Progenitor cell of endocrine pancreas (in vitro differentiated cells): ENCODE measurements at places on chromosomes 16 and 17.

DNA sequence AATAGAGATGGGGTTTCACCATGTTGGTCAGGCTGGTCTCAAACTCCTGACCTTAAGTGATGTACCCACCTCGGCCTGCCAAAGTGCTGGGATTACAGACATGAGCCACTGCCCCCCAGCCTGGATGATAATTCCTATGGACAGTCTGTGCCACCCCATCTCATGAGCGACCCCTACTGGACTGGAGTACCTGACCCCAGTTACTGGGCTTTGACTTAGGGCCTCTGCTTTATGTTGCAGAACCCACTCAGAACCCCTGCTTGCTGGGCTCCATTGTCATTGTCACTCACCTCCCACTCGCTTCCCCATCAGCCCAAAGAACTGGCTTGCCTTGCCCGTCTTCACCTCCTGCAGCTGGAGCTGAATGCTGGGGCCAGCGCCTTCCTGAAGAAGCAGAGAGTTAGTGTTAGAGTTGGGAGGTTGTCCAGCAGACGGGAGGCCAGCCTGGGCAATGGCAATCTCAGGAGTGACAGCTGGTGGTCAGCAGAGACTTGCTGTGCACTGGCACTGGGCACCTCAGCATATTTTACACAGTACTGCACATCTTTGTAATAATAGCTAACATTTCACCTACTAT lies 4.0 kb downstream of the TAC4 start:
- no peak for DNase-seq

DNA sequence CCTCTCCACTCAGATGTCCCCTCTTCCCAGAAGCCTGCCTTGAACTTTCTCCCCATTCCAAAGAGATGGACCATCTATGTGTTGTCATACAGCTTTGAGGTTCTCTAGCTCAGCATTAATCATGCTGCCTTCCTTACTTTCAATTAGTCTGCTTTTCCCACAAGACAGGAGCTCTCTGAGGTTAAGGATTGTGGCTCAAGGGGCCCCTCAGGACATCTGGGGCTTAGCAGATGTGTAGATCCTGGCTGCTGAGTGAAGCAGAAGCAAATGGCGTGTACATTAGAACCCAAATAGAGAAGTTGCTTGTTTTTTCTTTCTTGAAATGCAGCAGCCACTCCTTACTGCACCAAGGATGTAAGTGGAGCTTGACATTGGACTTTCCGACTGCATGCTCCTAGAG lies 330.5 kb upstream of the TNRC6C start:
- DNase-seq, result no peak

GRCh38 chr17:82239926-82240505 lies 11.2 kb downstream of the SLC16A3 start:
- DNase-seq, result no peak

GRCh38 chr17:77501751-77502625 lies 361.2 kb downstream of the SEC14L1 start:
- no peak for DNase-seq

GRCh38 chr17:13073018-13073417 lies 55.2 kb upstream of the ELAC2 start:
- DNase-seq, result no peak

- no peak for DNase-seq
Measured at GRCh38 chr17:82844796-82845162, 5.0 kb upstream of the ZNF750 start.

DNA sequence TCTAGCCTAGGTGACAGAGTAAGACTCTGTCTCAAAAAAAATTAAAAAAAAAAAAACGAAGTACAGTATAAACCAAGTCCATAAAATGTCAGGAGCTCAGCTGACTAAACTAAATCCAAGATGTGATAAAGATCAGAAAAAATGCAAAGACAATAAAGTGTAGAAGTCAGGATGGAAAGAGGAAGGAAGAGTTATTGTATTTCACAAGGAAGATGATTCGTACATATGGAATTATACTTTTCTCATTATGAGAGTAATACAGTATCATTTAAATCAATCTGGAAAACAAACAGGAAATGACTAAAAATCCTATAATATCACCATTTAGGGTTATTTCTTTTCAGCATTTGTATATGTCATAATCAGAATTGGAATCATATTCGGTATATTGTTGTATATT lies 11.4 kb upstream of the APOH start:
- no peak for DNase-seq

DNA sequence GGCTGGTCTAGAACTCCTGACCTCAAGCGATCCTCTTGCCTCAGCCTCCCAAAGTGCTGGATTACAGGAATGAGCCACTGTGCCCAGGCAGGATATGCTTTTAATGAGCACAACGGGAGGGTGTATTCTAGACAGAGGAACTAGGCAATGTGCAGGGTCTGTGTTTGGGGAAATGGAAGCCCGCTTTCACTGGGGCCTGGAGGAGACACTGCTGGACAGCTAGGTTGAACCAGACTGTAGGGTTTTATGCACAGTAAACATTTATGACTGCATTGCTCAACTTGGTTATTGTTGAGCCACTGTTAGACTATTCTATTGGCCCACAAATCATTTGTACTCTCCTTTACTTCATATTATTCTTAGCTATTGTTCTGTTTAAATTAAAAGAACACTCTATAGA lies 10.2 kb upstream of the SIAH1 start:
- no peak for DNase-seq

GRCh38 chr16:50450957-50451356 lies 82.2 kb upstream of the BRD7 start:
- DNase-seq, result no peak

- no peak for DNase-seq
Measured at GRCh38 chr16:81550432-81550808, 105.8 kb downstream of the CMIP start.

- DNase-seq, result no peak
Measured at GRCh38 chr17:78990349-78991016, 10.8 kb upstream of the LGALS3BP start.

DNA sequence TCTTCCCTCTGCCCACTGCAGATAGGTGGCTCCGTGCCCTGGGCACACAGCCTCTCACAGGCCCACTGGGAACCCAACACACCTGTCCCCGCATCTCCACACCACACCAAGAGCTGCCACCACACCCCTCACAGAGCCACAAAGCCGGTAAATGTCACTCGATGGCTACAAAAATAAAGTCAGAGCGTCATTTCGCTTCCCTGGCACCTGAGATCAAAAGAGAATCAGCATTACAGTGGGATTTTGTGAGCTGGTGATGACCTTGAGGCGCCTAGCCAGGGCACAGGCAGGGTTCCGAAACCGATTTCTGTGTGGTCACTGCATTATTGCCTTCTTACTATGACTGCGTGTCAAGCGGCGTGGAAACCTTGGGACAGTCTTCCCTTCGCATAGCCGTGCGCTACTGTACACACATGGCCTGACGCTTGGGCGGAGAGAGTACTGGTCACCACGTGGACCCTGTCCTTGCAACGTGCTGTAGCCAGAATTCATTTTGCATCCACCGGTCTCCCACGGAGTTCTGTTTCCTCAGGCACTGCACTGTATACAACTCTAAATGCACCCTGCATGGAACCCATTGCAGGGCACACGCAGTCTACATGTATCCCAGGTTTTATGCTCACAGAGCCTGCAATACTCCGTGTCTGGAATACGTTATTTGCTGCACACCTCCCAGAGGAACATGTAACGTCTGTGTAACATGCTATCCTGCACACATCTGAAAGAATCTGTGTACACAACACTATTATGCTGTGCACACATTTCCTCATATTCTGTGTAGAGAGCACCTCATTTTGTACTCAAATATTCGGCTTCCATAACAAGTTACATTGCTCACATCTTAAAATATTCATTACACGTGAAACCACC lies 5.8 kb upstream of the FOXF1 start:
- no peak for DNase-seq

- no peak for DNase-seq
Measured at GRCh38 chr16:53558710-53559109, 55.7 kb upstream of the AKTIP start.

DNA sequence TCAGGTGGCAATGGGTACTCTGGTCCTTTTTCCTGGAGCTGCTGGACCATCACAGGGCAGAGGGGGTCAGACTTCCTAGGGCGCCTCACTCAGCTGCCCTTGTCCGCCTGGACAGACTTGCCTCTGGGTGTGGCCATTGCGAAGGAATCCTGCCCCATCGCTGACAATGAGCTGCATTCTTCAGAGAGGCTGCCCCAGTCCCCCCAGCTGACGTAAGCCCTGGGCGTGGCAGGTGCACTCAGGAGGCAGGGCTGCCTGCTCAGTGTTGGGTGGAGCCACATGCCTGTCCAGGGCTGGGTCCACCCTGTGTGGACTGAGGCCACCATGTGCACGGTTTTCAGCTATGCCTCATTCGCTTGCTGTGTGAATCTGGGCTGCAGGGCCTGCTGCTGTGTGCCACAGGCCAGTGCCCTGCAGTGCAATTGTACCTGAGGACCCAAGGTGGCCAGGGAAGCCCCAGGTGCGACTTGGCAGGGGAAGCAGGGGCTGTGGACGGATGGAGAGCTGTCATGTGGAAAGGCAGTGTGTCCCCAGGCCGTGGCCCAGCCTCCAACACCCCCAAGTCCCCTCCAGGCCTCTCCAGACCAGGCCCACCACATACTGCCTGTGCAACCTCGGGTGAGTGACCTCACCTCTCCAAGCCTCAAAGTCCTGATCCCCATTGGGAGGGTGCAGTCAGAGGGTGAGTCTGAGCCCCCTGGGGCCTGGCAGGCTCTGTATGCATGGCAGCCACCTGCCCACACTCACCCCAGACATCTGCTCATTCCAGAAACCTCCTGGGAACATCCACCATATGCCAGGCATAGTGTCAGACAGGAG lies 14.0 kb upstream of the MPRIP start:
- peak; percentile 56 for DNase-seq

DNA sequence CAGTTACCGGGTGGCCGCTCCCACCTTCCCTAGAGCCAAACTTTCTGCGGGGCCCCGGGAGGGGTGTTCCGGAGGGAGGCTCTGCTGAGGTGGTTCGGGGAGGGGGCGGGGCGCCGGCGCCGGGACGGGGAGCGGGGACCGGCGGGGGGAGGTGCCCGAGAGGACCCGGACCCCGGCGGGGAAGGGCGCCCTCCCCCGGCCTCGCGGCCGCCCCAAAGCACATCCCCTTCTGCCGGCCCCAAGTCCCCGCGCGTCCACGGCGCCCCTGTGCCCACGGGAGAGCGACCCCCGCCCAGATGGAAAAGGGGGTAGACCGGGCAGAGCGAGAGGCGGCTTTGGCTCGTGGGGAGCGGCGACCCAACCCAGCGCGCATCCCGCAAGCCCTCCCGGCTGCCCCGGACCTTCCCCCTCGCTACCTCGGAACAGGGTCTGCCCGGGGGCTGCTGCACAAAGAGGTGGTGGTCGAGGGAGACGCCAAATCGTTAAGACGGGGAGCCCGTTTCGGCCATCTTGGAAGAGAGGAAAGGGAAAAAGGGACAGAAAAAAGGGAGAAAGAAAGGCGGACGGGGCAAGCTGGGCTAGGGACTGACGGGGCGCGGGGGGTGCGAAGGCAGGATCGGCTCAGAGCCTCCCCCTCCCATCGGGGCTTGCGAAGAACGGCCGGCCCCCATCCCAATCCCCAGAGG lies 530 bp downstream of the PCGF2 start:
- DNase-seq, result peak; percentile 32

DNA sequence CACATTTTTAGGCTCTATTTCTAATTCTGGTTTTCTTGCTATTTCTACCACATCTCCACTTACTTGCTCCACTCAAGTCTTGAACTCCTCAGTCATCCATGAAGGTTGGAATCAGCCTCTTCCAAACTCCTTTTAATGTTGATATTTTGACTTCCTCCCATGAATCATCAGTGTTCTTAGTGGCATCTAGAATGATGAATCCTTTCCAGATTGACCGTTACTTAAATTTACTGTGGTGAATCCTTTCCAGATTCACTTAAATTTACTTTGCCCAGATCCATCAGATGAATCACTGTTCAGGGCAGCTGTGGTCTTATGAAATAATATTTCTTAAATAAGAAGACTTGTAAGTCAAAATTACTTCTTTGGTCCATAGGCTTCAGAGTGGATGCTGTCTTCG lies 32.4 kb downstream of the CLTC start:
- no peak for DNase-seq

- no peak for DNase-seq
Measured at GRCh38 chr17:40487371-40488020, 13.9 kb downstream of the TNS4 start.

- DNase-seq, result no peak
Measured at GRCh38 chr17:47131761-47132160, 57.3 kb downstream of the CDC27 start.

DNA sequence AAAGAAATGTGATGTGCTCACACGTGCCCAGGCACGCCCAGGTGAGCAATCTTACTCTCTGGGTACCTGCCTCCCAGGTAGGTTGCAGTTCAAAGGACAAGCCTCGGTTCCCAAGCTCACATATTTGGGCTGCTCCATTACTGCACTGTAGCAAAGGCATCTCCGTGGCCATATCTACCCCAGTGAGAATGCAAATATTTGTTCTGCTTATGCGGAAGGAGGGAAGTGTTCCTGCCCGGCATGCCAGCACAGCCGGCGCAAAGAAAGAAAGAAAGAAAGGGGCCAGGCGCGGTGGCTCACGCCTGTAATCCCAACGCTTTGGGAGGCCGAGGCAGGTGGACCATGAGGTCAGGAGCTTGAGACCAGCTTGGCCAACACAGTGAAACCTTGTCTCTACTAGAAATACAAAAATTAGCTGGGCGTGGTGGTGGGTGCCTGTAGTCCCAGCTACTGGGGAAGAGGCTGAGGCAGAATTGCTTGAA lies 30.7 kb downstream of the SLC43A2 start:
- DNase-seq, result no peak

GRCh38 chr17:37774504-37774903 lies 29.6 kb upstream of the HNF1B start:
- DNase-seq, result no peak

GRCh38 chr17:49708515-49709183 lies 885 bp upstream of the SLC35B1 start:
- no peak for DNase-seq

- no peak for DNase-seq
Measured at GRCh38 chr17:17107891-17108431, 65.7 kb downstream of the MPRIP start.

DNA sequence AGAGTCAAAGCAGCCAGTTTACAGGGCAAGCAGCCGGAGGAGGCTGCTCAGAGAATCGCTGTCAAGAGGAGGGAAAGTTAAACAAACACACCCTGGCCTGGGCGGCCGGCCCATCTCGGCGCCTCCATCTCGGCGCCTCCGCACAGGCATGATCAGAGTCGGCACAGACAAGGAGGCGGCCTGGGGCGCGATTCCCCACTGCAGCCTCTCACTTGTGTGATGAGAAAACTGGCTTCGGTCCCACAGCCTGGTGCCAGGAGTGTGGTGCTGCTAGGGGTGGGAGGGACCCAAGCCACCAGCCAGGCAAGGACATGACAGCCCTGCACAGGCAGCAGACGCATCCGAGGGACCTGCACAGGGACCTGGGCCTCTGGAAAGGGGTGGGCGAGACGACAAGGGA lies 17.7 kb downstream of the SLC38A10 start:
- no peak for DNase-seq

GRCh38 chr16:87052506-87052905 lies 264.7 kb downstream of the C16orf95 start:
- no peak for DNase-seq
